ENCODE measurements at places on chromosomes 16 and 17.

DNA sequence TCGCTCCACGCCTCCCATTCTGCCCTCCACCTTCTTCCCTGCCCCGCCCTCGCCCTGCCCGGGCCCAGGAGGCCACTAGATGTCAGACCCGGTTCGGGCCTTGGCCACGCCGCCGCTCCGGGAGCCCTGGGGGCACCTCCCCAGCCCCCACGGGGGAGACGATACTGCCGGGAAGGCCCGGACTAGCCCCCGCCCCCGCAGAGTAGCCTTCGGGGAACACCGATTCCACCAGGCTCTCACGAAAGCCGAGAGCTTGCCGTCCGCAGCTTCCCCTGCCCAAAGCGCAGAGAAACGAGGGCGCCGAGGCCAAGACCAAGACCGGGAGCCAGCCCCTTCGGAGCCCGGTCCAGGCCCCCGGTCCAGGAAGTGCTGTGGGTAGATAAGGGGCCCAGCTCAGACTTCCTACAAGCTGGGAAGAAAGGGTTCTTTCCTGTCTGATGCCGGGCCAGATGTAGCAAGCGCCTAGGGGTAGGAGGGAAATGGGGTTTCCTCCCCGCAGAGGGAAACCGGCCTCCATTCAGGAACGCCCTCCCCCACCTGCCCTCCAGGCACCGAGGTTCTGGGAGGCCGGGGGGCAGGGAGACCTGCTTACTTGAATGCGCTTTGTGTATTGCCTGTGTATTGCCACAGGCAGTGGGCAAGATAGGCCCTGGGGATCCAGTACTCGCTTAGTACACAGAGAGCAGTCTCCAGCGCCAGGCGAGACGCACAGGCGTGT is 806 bp upstream of the CYB561 start:
- DNase-seq, result peak; percentile 49

- DNase-seq, result no peak
These were observed 10.3 kb downstream of the MINK1 start for GRCh38 chr17:4843321-4844000.

- no peak for DNase-seq
These were observed 42.7 kb downstream of the DYNLRB2 start for GRCh38 chr16:80583466-80583865.

DNA sequence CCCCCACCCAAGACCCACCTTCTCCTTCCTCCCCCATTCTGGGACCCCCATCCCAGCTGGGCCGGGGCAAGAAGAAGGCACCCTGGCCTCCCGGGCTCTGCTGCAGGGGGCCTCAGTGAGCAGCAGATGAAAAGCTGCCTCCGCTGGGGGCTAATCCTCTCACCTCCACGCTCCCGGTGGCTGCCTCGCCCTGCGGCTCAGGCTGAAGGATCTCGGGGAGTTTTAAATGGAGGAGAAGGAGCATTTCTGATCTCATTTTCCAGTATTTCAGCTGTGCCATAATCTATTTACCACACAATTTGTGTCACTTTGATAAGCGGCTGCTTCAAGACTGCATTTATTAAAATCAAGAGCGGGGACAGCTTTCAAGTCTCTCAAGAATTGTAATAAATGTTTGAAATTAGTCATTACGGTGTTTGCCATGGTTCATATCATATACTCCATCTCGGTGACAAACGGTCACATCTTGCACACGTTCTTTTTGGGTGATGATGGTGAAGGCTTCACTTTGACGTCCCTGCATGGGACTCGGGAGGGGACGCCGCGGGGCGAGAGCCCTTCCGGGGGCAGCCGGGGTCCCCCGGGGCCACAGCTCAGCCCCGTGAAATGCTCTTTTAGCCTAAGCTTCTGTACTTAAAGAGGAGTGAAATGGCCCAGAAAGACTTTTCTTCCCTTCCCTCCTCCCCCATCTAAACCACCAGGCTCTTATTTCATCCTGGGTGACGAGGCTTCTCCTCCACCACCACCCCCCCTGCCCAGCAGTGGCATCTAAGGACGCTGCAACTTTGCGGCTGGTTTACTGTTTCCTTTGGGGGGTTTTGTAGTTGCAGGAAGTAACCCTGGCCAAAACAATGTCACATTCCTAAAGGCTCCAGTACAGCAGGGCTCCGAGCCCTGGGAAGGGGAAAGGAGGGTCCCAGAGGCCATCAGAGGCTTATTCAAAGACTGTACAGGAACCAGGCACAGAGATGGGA is 313.1 kb upstream of the TNRC6C start:
- peak; percentile 44 for DNase-seq

GRCh38 chr17:76550712-76551615 is 11.1 kb downstream of the PRCD start:
- DNase-seq, result no peak

GRCh38 chr17:47847341-47848197 is 3.4 kb downstream of the SP6 start:
- peak; percentile 10 for DNase-seq

GRCh38 chr17:21816592-21817567 is 124.6 kb downstream of the KCNJ18 start:
- DNase-seq, result no peak

- no peak for DNase-seq
These were observed 35.0 kb downstream of the ENGASE start for GRCh38 chr17:79109584-79109983.

GRCh38 chr16:69798466-69798865 is 36.3 kb downstream of the WWP2 start:
- no peak for DNase-seq

GRCh38 chr17:76427501-76428231 is 25.3 kb downstream of the UBE2O start:
- no peak for DNase-seq

DNA sequence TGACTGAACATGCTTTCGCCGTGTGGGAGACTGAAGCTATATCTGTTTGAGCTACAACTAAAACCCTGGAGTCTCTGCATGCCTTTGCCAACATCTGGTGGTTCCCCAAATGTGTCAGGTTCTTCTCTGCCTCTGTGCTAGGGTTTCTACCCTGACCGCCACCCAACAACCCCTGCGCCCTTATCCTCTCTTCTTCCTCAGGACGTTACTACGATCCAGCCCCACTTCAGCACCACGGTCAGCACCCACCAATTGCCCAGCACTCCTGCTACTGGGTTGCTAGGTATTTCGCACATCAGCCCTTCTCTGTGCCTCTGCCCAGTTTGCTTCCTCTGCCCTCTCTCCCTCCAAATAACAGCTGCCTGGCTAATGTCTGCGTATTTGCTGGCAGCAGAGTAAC is 106.3 kb upstream of the HSBP1 start:
- DNase-seq, result no peak

DNA sequence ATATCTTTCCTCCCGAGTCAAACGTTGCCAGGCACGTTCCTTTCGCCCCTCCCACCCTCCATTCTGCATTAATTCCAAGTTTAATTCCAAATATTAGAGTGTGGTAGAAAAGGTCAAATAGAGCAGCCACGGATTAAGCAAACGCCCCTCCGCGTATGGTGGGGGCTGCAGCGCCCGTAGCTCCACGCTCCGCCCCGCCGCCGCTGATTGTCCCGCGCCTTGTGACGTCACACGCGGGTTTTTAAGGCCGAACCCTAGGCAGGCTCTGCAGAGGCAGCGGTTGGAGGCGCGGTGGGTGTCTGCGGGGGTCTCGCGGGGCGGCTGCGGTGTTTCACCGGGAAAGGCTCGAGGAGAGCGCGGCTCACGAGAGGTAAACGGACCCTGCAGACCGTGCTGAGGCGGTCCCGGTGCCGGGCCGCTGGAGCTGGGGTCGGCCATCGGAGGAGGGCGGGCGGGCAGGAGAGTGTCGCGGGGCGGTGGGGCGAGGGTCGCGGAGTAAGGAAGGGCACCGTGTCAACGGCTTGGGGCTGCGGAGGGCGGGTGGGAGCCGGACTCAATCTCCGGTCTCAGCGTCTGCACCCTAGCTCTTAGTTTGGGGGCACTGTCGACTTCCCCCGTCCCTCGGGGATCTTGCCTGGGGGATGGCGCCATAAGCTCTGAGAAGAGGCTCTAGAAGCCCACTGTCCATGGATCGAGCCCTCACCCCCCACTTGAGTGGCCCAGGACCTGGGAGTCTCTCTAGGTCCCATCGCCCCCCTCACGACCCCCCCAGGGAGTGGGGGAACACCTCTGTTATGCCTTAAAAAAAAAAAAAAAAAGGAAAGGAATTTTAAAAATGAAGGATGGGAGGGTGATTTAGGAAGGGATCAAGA is at the start of gene ARL4D:
Gene ARL4D, plus strand, starts transcription at position 270 of the 872 bp plus-strand sequence. CDS start 740 bp downstream, outside the sequence.
- DNase-seq, result peak; percentile 69

DNA sequence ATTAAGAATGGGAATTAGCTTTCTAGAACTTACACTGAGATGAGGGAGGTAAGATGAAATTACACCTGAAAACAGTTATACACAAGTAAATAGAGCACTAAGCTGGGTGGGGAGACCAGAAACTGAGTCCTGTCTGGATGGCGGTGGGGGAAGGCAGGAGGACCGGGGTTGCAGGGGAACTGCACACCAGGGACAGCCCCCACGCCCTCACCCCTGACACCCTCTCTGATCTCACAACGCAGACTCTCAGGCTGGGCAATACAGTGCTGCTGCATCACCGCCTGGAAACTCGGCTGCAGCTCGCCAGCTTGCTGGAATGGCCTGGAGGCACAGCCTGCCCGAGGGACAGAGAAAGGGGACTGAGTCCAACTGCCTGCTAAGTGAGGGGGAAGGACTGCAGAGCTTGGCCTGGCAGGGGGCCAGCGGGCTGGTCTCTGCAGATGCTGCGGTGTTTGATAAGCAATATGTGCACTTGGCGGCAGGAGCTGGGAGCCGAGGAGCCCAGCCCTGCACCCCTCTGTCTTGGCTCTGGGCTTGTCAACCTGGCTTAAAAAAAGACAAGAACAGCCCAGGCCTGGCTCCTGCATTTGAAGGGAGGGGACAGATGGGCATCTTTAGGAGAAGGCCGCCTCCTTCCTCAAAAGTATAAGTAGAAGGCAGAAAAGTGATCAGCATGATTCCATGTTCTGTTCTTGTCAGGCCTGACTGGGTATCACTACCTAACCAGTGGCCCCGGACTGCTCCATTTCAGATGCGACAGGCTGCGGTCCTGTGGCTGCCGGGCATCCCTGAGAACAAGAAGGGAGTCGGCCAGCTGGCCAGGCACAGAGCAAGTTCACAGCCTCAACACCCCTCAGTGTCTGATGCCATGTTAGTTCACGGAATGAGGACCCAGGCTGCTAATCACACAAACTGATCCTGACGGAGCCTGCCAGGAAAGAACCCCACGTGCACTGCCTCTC is 30.2 kb downstream of the SPHK1 start:
- DNase-seq, result no peak

- DNase-seq, result no peak
These were observed 137.9 kb downstream of the FTO start for GRCh38 chr16:53841884-53842283.

DNA sequence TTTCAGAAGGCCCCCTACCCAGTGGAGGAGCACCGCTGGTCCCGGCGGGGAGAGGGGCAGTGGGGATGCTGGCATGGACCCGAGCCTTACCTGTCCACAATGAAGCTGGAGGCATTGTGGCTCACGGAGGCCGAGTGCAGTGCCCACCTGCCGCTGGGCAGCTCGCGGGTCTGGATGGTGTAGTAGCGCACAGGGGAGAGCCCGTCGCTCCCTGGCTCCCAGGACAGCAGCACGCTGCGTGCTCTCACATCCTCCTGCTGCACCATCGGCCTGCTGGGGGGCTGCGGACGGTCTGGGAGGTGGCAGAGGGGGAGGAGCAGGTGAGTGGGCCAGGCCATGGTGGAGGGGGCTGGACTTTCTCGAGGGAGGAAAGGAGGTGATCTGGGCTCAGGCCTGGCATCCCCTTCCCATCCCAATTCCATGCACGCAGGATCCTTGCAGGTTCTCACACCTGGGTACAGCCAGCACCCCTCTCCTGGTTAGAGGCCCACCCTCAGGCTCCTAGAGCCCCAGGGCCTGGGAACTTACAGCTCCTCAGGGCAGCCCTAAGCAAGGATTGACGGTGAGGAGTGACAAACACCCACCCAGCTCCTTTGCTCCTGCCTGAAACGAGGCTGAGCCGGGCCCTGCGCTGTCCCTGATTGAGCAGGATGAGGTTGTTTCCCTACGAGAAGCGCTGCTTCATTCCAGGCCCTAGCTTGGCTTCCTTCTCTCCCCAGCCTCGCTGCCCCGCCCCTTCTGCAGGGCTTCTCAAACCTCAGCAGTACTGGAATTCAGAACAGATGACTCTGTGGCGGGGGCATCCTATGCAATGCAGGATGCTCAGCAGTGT is 76.2 kb upstream of the CDC42EP4 start:
- no peak for DNase-seq

DNA sequence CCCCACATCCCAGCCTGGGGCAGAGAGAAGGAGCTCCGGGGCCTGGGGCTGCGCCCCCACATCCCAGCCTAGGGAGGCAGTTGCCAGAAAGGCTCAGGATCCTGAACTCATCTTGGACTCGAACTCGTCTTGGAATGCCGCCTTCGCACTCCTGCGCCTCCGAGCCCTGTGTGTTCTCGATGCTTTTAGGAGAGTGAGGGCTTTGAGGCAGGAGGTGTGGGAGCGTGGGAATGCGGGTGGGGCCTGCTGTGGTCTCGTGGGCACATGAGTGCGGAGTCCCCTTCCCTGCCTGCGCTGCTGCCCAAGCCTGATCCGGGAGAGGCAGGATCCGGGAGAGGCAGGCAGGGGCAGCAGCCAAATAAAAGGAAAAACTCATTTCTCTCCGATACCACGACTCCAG is 1.2 kb downstream of the BHLHA9 start:
- no peak for DNase-seq

DNA sequence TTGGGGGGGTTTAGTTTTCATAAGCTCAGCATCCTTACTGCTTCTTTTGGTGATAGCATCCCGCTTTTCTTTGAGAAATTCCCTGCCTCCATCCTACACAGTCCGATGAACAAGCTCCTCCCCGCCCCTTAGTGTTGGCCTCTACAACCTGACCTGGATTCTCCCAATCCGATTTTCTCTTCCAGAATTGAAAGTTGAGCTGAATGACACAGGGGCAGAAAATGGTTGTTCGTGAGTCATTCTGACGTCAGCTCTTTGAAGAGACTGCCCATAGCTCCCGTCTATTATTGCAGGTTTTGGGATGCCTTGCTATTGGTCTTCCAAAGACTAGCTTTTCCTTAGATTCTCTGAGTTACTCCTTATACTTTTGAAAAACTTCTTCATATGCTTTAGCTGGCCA is 279.7 kb downstream of the SLC39A11 start:
- no peak for DNase-seq

DNA sequence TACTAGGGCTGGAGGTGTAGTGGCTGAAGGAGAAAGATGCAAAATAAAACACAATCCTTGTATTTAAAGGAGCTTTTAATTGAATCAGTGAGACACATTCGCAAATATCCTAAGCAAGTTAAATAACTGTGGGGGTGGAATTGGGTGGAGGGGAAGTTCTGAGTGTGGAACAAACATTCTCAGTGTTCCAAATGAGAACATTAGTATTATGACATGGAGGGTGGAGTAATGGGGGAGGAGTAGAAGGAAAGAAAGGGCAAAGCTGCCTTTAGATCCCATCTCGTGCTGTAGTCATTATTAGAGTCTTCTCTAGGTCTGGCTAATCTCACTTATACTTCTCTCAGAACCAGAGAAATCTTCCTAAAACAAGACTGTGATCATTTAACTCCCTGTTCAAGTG is 169.7 kb downstream of the ANKFN1 start:
- no peak for DNase-seq

- no peak for DNase-seq
These were observed 206.5 kb upstream of the IRX3 start for GRCh38 chr16:54493061-54493460.

Data from activated effector memory CD4-positive, alpha-beta T cell treated with Interleukin-2 at 50 U/mL for 16 hours (primary cell).